Vagina (tissue), 2 donors: ENCODE measurements at places on chromosomes 16 and 17.

DNA sequence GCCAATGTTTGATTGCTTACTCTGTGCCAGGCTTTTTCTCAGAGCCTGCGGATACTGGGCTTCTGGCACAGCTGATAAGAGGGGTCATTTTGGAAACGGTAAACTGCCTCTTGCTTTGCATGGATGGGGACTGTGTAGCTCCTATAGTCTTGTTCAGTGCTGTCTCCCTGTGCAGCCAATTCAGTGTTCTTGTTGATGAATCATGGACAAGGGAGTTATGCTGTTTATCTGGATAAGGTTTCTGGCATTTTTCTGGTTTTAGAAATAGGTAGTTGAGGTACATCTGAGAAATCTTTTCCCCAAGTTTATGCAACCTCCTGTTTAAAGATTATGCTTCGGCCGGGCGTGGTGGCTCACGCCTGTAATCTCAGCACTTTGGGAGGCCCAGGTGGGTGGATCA lies 16.7 kb upstream of the TANGO6 start:
- no peak for DNase-seq

DNA sequence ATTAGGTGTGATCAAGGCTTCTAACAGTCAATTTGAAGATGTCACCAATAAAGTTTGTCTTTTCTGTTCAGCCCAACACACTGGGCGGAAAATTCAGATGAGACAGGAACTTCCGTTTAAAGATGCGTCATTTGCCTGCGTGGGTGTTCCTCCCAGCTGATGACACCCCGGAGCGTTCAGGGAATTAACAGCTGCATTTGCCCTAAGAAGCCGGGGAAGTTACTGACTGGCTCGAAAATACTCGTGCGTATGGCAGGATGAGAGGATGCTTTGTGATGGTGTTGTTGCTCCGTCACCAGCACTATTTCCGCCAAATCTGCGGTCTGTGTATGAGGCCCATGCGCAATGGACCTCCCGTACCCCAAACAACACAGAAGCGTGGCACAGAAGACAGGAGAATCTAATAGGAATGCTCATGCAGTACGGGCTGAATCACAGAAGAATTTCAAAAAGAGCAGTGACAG lies 11.9 kb upstream of the PVALEF start:
- no peak for DNase-seq

GRCh38 chr16:61684541-61684940 lies 351.7 kb downstream of the CDH8 start:
- DNase-seq = no peak

DNA sequence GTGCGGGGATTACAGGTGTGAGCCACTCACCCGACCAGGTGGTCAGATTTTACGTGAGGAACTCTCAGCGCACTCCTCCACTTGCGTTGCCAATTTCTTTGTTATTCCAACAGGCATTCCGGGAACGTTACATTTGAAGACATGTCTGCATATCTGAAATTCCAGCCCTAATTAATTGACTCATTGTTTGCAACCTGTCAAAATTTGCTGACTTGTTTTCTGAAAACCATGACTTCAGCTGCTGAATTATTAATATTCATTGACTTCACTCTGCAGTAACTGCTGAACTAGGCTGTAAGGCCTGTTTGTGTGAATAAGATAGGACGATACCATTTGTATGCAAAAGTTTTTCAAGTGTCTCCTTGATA lies 16.6 kb downstream of the G6PC1 start:
- DNase-seq = no peak

- no peak for DNase-seq
Observed at GRCh38 chr17:28553000-28553505, 629 bp upstream of the UNC119 start.

GRCh38 chr16:81521141-81521626 lies 76.6 kb downstream of the CMIP start:
- no peak for DNase-seq

GRCh38 chr16:49881890-49882289 lies 26.0 kb upstream of the ZNF423 start:
- DNase-seq = no peak

GRCh38 chr16:1607971-1608370 lies 3.9 kb downstream of the IFT140 start:
- DNase-seq = no peak

- DNase-seq = no peak
Observed at GRCh38 chr17:9817086-9817485, 4.8 kb downstream of the GSG1L2 start.

GRCh38 chr17:40777459-40777858 lies 4.9 kb downstream of the KRT27 start:
- DNase-seq = no peak

GRCh38 chr17:43714465-43715149 lies 44.0 kb downstream of the SOST start:
- DNase-seq = no peak
